ENCODE measurements at places on chromosomes 13 and 19. TPM values are rescaled to one million over a fixed set of nuclear protein-coding genes. Genes with fewer than 3 reads are reported as not detected.

SH2D3A gene
- total RNA-seq, result 15.0 TPM

ZIC5 gene
- not detected for total RNA-seq

ZNF724 gene
- 12.1 TPM for total RNA-seq

ZNF793 gene
- 0.44 TPM for total RNA-seq

SCEL gene
- total RNA-seq, result not detected
